Fibroblast of mammary gland (primary cell): ENCODE measurements at places on chromosomes 3 and 15.
A peak's percentile ranks its signal among the peaks of the same experiment; 100 is the strongest.

- DNase-seq = no peak
These were observed 17.6 kb upstream of the CEP152 start for GRCh38 chr15:48828471-48828870.

- DNase-seq = no peak
These were observed 24.1 kb downstream of the TSPAN3 start for GRCh38 chr15:77046704-77047412.

DNA sequence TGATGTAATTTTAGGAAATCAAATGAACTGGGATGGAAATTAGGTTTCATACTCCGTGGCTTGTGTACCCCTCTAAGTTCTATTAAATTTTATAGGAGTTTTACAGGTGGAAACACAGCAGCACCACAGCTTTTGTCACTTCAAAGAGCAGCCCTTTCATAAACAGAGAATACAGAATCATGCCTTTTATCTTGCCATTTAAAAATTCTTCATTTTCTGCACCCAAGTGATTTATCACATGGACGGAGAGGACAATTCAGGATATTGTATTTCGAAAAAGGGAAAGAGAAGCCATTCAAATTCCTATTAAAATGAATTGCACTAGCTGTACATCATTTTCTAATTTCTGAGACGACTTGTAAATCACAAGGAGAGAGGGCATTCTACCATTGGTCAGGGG lies 245.4 kb downstream of the PTPRG start:
- DNase-seq = no peak

DNA sequence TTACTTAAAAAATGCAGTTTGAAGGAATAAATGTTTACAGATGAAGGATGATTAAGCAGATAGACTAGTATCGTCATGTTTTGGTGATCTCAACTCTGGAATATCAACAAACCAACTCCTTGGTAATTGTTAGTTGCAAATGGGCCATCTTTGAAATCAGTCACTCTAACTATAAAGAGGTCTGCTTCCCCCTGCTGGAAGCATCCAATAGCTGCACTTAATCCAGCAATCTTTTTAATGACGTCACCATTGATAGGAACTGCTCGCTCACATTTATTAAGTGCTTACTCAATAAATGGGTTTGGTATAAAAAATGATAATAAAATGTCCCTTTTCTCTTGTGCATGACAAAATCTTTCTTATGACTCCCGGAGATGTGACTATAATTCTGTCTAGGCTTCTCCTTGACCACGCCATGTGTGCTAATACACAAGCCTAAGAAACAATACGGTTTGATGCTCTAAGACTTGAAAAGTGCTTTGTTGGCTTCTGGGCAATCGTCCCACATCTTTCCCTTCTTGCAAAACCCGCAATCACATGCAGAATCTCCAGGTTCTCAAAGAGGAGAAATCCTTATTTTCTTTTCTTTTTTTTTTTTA lies 227.6 kb upstream of the POU1F1 start:
- DNase-seq = peak; percentile 64

GRCh38 chr3:69510481-69511030 lies 124.7 kb upstream of the FRMD4B start:
- peak; percentile 27 for DNase-seq

DNA sequence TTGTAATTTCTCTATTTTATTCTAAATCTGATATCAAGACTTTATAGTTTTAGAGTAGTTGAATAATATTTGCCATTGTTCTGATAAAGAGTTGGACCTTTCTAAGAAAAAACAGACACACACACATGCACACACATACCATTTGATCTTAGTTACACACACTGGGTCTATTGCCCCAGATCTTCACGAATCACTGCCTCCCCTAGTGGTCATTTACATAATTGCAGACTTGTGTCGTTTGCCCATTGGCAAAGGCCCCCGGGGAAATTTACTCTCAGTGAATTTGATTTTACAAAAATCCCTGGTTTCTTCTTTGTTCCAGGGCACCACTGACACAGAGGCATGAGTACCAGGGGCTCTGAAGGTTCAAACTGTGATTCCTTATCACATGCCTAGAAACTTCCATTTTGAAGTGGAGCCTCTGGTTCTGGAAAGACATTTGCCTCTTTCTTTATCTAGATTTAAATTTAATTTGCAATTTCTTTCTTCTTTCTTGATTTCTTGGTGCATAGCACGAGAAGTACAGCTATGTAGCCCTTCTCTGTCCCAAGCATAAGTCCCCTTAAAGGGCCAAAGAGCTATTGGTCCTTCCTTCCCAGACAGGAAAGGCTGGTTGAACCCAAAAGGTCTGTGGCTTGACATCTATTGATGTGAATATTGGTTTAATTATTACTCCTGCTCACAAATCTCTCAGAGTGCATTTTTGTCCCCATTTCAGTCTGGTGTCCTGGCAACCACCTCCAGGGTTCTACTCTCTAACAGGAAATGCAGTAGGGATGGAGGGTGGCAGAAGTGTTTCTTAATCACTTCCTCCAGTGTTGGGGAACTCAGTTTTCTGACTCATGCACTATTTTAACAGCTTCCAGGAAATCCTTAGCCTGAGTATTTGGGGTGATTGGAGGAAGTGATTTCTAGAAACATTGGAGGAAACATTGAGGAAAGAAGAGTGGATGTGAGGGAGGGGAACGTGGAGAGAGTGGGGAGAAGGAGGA lies 32.4 kb upstream of the SLC6A11 start:
- DNase-seq = peak; percentile 40
